NCI-H446 (cell line): ENCODE measurements at places on chromosomes 11 and 22.

GRCh38 chr11:116373104-116373944 lies 399.5 kb downstream of the BUD13 start:
- no peak for DNase-seq

DNA sequence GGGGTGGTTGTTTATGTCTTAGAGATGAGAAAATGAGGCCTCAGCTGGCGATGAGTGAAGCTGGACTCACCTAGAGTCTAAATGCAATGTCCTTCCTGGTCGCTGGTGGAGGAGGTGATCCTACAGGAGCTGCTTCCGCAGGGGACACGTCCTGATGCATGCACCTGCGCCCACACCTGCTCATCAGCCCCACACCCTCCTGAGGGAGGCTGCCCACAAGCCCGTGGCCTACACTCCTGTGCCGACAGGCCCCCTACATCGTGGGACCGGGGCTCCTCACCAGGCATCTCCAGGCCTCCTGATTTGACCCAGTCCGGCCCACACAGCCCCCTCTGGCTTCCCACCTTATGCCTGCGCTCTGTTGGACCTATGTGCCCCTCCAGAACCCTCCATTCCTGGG lies 857.2 kb downstream of the TBC1D22A start:
- no peak for DNase-seq

DNA sequence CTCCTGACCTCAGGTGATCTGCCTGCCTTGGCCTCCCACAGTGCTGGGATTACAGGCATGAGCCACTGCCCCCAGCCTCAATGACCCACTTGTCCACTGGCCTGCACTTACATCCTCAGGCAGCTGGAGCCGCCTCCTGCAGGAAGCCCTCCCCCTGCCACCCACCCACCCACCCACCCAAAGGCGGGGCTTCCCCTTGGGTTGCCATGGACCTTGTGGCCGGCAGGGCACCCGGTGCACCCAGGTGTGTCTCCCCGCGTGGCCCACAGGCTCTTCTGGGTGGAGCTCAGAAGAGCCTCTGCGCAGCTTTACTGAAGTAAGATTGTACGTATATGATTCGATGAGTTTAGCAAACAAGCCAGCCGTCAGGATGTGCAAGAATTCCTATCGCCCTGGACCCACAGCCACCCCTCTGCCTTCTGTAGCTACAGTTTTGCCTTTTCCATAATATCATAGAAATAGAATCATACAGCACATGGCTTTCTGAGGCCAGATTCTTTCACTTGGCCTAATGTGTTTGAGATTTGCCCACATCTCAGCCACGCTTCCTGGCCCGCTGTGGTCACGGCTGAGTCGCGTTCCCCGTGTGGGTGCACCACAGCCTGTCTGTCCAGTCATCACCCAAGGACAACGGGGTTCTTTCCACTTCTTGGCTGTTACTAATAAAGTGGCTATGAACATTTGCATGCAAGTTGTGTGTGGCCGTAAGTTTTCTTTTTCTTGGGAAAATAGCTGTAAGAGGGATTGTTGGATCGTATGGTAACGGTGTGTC lies 5.3 kb upstream of the BRSK2 start:
- DNase-seq: no peak

- DNase-seq: no peak
Observed at GRCh38 chr11:102316346-102316904, 859 bp upstream of the BIRC3 start.

DNA sequence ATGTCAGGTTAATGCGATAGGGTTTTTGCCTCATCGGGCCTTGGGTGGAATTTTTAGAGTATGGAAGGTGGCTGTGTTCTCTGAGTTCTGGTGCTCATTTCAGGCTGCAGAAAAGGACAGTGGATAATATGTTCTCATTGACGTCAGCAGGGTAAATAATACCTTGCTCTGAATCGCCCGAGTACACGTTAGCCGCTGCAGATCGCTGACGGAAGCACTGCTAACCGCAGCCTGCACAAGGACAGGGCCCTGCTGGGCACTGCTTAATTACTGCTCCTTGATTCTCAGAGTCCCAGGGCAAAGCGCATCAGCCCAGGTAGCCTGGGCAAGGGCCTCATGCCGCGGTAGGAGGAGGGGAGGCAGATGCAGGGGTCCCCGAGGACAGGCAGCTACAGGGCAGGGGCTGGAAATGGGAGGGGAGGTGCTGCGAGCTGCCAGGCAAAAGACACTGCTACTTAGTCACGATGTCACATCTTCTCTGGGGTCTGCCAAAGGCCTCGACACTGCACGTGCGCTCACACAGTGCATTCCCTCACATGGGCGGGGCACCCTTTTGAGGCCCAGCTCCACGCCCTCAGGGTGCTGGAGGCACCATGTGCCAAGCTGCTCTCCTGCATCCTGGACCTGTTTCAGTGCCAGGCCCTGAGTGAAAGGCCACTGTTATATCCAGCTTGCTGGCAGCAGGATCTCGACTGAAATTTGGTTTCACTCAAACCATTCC lies 35.2 kb downstream of the PPP2R1B start:
- DNase-seq: no peak

DNA sequence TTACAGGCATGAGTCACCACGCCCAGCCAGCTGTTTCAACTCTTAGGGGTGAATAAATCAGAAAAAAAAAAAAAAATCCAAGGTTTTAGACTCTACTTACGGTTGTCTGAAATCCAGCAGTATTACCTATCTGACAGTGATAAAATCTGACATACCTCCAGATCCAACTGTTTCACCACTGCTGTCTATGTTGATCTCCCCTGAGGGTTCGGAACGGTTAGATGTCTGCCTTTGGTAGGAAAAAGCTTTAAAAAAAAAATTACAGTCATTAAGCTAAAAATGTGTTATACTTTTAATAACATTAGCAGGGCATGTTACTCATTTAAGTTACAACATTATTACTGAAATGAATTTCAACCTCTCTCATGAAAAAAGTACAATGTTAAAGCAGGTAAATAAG lies 21.1 kb downstream of the NCAPD3 start:
- no peak for DNase-seq

DNA sequence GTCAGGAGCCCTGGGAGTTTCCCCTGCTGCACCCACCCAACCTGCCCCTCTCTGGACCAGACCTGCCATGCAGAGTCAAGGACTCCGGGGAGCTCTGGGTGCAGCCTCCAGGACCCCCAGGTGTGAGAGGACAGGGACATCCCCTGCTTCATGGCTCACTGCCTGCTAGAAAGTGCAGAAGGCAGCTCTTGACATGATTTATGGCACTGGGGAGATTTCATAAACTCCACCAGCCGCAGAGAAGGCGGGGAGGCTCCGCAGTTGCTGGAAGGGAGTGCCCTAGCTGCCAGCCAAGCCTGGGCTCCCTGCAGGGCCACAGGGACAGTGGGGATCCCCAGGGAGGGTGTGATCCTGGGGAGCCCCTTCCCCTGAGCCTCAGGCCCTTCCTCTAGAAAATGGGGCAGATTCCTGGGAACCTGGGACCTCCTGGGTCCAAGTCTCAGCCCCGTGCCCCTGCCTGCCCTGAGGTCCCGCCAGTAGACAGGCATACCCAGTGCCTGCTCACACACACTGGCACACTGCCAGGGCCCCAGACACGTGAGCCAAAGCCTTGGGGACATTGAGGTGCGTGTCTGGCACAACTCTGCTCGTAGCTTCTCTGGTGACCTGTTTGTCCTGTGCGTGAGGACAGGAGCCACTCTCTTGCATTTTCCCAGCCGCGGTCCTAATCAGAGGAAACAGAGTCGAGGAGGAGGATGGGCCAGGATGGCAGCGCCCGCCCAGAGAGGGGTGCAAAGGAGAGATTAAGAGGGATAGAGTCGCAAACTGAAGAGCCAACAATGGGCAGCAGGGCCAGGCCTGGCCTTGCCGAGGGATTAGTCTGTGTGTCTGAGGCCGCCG lies 13.8 kb downstream of the CABP7 start:
- peak; percentile 85 for DNase-seq

GRCh38 chr22:46418827-46419226 lies 83.3 kb downstream of the TRMU start:
- DNase-seq: no peak

GRCh38 chr11:82462608-82463242 lies 270.9 kb downstream of the FAM181B start:
- peak; percentile 30 for DNase-seq
